ENCODE measurements at places on chromosomes 6 and 20.

GRCh38 chr6:137913434-137913833 lies 46.4 kb downstream of the TNFAIP3 start:
- no peak for DNase-seq

DNA sequence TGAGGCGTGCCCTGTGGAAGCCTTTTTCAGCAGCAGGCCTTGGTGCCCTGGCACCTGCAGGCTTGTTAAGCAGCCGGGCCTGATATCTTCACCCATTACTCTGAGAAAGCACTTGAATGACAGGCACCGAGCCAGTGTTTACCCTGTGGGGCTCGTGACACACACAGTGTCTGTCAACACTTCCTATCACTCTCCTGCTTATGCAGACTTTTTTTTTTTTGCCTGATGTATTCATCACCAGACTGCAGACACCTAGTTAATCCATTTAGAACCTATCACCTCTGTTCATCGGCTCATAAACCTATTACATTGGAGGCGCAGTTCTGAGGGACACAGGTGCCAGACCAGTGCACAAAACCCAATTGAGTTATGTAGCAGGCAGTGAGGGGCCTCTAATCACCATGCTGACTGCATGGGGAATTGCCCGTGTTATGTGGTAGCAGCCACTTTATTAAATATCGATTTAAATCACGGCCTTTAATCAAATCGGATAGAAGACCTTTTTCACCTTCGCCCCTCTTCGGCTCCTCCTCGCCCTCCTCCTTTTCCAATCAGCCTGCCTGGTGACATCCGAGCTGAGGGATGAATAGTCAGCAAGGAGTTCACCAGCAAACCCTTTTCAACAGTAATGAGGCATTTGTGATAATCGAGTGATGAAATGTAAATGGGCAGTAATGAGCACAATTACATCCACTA lies 962.9 kb upstream of the SLC35B3 start:
- no peak for DNase-seq

DNA sequence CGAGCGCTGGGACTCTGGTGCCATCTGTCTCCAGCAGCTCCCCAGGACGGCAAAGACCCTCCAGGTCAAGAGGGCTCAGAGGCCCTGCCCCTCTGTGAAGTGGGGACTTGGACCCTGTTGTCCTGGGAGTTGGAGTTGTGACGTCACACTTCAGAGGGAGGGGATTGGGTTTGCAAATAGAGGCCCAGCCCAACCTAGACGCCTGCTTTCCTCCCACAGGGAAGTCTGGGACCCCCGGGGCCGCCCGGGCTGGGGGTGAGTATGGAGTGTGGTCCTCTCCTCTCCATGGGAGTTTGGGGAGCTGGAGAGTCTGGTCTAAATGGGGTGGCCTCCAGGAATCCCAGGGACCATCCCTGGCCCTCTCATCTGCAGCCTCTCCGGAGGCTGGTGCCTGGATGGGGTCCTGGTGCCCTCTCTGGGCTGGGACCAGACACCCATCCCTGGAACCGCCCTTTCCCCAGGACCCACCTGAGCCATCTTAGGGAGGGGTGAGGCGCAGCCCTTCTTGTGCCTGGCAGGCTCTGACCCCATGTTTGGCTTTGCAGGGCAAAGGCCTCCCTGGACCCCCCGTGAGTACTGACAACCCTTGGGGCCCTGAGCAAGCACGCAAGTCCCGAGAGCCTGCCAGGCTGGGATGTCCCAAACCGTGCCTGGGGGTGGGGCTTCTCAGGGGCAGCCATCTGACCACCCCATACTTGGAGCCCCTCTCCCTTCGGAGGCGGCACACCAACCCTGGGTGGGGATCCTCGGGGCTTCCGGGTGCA lies 4.3 kb downstream of the COL9A3 start:
- DNase-seq: no peak

DNA sequence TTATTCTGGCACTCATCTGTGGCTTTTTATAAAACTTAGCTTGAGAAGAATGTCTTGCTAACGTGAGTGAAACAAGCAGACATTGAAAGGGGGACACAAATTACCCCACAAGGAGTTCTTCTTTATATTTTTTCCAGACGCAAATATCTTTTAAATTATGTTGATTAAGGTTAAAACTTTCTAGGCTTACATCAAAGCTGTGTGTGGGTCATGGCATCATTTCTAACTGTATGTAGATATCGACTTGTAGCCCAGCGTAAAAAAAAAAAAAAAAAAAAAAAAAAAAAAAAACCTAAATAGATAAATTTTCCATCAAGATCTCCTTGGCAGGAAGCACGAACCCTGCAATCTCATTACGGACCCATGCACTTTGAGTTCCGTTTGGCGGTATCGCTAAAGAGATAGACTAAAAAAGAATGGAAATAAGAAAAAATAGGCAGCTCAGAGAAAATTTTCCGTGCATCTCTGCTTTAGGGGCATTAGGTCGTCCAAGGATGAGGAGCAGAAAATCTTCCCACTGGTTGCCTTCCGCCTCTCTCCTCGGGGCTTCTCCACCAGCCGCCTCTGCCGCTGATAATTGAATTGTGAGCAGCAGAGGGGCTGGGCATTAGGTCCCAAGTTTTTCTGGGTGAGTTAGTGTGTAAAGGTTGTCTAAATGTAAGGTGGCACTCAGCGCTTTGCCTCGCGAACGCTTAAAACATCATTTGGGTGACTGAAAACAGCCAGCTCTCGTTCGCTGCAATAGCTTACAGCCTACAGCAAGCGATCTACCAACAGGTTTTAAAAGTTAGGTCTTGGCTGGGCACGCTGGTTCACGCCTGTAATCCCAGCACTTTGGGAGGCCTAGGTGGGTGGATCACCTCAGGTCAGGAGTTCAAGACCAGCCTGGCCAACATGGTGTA lies 194.0 kb downstream of the TRIM27 start:
- no peak for DNase-seq

- no peak for DNase-seq
These were observed 150.8 kb downstream of the ASCC3 start for GRCh38 chr6:100730001-100730980.

DNA sequence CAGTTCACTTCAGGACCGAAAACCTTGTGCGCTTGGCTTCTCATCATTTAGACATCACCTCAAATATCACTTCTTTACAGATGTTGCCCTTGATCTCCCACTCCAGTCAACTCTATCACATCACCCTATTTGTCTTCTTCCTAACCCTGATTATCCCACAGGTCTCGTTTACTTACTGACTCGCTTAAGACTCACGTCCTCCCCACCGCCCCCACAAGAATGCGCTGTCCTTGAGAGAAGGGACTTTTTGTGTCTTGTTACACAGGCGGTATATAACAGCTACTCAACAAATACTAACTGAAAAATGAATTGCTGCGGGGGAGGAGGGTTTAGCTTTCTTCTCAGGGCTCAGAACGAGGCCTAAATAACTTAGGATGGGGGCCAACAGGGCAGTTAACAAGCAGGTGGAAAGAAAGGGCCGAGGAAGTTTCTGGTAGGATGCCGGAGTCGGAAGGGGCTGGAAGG lies 527 bp downstream of the TOMM34 start:
- DNase-seq: no peak

DNA sequence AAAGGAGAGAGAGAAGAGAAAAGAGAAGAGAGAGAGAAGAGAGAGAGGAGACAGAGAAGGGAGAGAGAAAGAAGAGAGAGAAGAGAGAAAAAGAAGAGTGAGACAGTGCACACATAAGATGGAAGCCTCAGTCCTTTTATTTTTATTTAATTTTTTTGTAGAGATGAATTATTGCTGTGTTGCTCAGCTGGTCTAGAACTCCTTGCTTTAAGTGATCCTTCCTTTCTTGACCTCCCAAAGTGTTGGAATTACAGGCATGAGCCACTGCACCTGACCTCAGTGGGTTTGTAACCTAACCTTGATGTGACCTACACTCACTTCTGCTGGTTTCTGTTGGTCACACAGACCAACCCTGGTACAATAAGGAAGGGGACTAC lies 6.3 kb upstream of the CD40 start:
- no peak for DNase-seq

- DNase-seq: no peak
These were observed 161.7 kb downstream of the PLCB1 start for GRCh38 chr20:8293750-8294149.

DNA sequence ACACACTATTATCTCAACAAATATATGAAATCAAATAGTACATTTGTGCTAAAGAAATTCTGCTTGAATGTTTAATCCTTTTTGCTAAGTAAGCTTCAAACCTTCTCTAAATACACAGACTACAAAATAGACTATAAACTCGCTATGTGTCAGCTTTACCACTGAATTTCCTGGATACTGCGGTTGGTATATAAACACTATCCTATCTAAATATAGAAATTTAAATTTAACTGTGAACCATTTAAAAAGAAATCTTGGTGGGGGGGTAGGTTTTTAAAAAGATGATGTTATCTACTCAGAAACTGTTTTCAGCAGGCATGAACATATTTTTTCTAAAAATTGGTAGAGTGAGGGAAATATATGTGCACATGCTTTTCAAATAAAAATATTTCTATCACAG lies 306.5 kb upstream of the RUNX2 start:
- no peak for DNase-seq

GRCh38 chr6:85115876-85116275 lies 334.0 kb upstream of the NT5E start:
- DNase-seq: no peak

DNA sequence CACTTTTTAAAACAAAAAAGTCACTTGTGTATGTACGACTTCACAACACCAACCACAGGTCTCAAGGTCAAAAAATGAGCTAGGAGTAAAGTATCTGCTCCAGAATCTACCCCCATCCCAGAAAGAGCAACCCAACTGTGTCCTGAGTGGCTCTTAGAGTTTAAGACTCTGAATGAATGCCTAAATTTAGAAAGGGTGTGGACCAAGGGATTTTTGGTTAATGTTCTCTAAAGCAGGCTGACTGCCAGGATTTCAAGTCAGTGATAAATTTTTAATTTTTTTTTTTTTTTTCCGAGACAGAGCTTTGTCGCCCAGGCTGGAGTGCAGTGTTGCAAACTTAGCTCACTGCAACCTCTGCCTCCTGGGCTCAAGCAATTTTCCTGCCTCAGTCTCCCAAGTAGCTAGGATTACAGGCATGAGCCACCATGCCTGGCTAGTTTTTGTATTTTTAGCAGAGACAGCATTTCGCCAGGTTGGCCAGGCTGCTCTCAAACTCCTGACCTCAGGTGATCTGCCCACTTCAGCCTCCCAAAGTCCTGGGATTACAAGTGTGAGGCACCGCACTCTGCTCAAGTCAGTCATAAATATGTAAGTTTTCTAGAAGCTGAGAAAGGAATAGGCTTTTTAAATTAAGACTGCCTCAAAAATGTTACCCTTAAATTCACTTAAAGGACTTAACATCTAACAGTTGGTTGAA lies 20.2 kb downstream of the STAU1 start:
- no peak for DNase-seq

Measured in Panc1 (cell line).